ENCODE measurements at places on chromosomes 13 and 19.
A peak's percentile ranks its signal among the peaks of the same experiment; 100 is the strongest.

DNA sequence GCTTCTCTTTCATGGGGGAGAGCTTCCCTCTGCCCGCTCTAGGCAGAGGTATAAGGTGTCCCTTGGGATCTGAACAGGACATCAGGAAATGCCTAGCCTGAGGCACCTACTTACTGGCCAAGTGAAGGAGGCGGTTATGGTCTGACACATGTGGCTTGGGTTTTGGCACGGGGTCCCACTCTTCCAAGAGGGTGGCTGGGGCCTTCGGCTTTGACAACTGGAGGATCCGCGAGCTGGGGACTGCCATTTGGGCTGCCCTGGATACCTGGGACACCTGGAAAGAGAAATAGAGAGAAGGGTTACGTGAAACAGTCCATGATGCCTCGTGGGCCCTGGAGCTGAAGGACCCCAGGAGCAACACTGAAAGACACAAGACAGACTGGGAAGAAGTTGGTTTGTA, 22.4 kb upstream of the MIER2 start:
- no peak for DNase-seq

- no peak for DNase-seq
Measured at GRCh38 chr13:30895773-30896172, 10.3 kb upstream of the MEDAG start.

DNA sequence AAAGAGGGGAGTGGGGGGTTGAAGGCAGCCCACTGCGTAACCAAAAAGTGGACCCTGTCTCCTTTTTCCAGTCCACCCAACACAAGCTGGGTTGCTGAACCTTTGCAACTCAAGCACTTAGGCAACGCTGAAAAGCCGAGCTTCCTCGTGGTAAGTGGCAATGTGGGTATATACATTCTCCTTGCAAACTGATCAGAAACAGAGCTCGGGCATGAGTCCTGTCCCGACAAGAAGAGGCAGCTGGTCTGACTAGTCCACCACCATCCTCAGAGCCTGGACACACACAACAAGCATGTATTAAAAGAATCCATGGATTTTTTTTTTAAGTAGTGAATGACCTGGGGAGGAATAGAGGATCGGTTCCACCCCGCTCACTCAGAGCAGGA, 240.6 kb upstream of the ZNF507 start:
- DNase-seq: no peak

- DNase-seq: no peak
Measured at GRCh38 chr13:33394294-33394932, 108.9 kb upstream of the STARD13 start.

DNA sequence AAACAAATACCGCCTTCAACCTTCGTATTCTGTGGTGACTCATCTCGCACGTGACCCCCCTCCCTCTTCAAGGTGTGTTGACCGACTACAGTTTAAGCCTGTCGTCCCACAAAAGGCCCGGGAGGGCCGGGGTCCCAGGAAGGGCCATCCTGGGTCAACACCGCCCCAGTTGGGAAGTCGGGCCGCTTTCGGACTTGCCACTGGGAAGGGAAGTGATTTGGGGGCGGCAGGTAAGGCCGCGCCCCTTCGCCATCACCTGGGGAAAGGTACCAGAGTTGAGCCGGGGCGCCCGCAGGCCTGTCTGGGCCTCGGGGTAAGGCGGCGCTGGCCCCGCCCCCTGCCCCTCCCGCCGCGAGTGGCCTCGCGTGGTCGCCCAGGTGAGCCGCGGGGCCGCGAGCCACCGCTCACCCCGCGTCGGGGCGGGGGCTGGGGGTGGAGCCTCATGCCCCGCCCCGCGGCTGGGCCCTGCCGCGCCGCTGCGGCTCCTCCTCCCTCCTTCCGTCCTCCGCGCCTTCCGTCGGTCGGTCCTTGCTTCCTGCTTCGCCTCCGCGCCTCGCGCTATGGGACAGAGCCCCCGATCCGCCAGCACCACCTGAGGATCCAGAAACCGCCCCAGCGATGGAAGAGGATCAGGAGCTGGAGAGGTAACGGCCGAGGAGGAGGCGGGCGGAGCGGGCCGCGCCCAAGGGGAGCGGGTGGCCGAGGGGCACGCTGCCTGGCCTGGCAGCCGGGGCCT, at the start of gene POLR1D:
Gene POLR1D, plus strand, starts transcription at position 527 of the 736 bp plus-strand sequence. Its CDS starts 92 bp downstream, at position 619.
- peak; percentile 85 for DNase-seq

DNA sequence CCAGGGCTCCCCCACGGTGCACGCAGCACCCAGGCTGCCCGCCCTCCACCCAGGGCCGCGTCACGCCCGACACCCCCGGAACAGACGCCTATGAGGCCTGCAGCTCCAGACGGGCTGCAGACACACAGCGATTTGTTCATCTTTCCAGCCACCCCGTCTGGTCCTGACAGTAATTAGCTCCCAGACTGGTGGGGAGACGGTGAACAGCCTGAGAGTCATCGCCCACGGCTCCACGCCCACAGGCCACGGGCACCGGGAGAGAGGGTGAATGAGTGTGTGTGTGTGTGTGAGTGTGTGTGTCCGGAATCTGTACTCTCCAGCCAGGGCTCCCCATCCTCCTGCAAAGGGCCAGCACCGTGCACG, 18.1 kb downstream of the GADD45B start:
- DNase-seq: no peak

- DNase-seq: peak; percentile 39
Measured at GRCh38 chr13:114324334-114324733, 10.0 kb downstream of the CHAMP1 start.

DNA sequence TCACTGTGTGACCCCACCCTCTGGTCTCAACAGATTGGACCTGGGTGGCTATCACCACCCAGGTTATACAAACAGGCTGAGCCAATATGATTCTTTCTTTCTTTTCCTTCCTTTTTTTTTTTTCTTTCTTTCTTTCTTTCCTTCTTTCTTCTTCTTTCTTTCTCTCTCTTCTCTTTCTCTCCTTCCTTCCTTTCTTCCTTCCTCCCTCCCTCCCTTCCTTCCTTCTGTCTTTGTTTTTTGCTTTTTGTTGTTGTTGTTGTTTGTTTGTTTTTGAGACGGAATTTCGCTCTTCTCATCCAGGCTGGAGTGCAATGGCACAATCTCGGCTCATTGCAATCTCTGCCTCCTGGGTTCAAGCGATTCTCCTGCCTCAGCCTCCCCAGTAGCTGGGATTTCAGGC, 17.0 kb upstream of the PTPRS start:
- DNase-seq: no peak

- no peak for DNase-seq
Measured at GRCh38 chr13:36130552-36131221, 495 bp downstream of the DCLK1 start.

- peak; percentile 47 for DNase-seq
Measured at GRCh38 chr19:13172346-13173138, 22.3 kb downstream of the IER2 start.

- DNase-seq: no peak
Measured at GRCh38 chr19:1609103-1609396, 3.8 kb upstream of the UQCR11 start.

DNA sequence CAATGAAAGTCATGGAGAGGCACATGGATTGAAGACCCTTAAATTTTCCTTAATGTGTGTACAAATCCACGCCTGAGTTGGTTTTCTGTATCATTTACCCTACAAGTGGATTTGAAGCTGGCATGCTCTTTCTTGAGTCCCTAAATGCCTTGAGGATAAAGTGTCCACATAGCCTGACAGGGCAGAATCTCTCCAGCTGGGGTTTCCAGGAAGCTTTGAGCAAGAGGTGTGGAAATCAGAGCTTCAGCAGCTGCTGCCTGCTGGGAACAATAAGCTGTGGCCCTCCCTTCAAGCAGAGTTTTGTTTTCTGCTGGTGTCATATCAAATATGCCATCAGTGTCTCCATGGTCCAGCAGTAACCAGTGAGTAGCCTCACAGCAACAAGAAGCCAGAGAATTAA, 120.3 kb upstream of the SERTM1 start:
- no peak for DNase-seq

All from activated CD4-positive, alpha-beta T cell treated with anti-CD3 and anti-CD28 coated beads, Interleukin-2, Interleukin-6, amounts not matched to agents 100 ng/mL and 50 ng/mL, durations not matched to agents 16 hours and 8 hours (primary cell).